Fibroblast of skin of abdomen (primary cell): ENCODE measurements at places on chromosomes 7 and 10.
A peak's percentile ranks its signal among the peaks of the same experiment; 100 is the strongest.

DNA sequence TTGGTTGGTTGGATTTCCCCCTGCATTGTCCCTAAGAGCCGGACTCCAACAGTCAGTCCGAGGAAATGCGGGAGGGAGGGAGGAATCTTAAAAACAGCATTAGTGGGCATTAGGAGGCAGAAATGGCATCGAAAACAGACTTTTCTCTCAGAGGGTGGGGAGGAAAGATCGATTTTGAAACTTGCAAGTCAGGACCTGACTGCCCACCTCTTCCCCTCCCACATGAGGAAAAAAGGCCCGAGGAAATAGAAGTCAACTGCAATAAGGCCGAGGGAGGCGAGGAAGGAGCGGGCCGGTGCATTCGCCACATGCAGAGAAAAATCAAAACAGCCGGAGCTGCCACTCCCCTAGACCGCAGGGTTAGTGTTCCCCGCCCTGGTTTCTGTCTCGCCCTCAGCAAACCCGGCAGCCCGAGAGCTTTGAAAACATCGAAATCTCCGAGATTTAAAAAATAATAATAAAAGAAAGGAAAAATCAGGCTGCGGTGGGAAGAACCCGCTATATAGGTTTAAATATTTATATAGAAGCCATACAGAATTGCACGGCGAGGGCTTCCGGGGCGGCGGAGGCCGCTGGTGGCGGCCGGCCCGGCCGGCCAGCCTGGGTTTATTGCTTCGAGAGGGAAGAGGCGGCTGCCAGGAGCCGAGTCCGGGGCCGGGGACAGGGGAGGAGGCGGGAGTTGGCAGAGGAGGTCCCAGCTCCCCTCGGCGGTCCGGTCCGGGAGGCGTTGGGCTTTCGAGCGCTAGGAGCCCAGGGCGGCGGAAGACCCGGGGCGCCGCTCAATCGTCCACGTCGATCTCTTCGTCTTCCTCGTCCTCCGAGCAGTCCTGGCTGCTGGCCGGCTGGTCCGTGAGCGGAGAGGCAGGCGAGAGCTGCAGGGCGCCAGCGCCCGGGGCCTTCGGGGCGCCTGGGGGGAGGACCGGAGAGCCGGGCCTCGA, 2.5 kb downstream of the LBX1 start:
- DNase-seq: no peak

DNA sequence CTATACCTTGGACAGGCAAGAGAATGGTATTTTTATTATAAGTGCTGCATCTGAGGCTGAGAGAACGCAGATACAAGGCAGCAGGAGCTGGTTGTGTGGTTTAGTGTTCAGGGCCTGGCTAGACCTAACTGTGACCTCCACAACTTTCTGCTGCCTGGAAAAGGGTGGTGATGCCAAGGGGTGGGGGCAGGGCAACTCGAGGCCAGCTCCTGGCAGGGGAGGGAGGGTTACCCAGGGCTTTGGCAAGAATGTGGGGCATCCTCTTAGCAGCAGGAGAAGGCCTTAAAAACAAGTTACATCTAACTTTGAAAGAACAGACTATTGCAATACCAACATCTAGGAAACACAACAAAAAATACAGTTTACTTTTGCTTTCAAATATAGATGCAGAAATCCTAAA, 13.0 kb downstream of the MXI1 start:
- DNase-seq: no peak

DNA sequence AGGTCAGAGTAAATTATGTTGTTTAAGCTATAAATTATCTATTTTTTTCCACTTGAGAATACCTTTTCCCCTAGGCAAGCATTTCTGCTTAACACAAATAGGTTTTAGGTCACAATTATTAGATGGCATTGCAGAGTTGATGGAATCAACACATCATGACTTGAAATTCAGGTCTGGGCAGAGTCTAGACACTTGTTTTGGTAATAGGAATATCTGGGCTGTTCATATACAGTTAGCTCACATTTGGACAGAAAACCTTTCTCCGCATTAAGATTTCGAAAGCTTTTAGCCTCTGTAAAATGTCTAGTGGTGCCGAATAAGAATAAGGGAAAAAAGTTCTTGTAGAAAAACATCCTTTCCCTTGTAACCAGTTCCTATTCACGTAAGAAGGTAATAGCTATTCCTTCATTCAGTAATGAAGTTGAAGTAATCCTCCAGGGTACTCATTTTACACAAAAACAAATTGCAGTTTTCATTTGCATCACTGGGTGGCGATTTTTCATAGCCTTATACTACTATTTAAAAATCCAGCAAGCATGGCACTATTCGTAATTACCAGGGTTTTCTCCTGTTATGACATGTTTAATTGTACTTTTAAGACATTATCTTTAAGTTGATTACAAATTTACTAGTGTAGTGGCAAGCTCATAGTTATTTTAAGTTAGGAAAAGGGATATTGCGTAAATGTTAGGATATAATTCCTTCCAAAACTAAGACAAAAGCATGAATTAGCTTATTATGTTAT, 37.0 kb downstream of the RPA3 start:
- DNase-seq: peak; percentile 52

- DNase-seq: peak; percentile 69
These were observed 14.4 kb upstream of the RBM20 start for GRCh38 chr10:110629680-110630191.

GRCh38 chr10:24938076-24938475, 14.3 kb downstream of the PRTFDC1 start:
- no peak for DNase-seq

DNA sequence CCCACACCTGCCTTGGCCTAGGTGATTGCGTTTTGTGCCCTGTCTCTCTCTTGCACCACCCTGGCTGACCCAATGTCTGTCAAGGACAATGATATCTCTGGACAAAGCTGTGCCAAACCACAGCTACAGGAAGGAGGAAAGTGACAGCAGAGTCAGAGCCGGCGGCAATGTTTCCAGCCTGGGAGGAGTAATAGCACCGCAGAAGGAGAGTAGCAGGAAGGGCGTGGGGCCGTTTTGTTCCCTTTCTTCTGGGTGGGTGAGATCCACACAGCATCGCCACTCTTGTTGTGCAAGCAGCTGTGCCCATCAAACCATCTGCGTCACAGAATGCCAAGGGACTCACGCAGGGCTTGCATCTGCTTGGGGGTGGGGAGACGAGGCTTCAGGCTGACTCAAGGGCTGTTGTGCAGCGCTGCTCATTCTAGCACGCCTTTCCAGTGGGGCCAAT, 341.6 kb upstream of the AUTS2 start:
- DNase-seq: peak; percentile 74

- DNase-seq: no peak
These were observed 30.2 kb upstream of the LEP start for GRCh38 chr7:128210590-128211570.

DNA sequence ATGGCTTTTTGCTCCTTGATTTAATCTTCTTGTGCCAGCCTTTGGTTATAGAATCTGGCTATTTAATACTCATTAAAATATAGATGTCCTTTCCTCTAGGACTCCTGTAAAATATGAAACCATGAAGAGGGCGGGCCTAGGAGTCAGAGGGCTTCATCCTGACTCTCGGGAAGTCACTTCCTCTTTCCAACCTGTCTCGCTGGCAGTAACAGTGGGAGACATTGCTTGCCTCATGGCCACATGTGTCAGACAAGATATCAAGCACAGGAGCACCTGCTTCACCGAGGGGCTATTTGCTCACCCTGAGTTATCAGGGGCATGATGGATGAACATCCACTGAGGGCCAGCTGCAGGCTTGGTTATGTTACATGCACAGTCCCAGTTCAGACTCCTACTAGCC, 31.0 kb downstream of the SLIT1 start:
- DNase-seq: no peak

GRCh38 chr7:8260871-8261694, 884 bp downstream of the ICA1 start:
- no peak for DNase-seq

DNA sequence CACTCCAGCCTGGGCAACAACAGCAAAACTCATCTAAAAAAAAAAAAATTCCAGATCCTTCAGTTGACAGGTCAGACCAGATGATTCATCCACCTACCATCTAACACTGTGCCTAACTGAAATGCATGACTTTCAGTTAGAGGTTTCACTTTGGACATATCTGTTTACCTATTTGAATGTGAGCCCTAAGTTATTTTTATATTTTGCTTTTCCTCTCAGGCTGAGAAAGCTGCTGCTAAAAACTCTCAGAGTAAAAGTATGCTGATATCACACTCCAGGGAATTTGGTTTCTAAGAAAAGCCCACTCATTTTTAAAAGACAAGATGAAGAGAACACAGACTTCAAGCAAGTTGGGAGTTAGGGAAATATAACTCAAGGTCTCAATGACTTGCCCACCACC, 126.0 kb downstream of the SGMS1 start:
- peak; percentile 64 for DNase-seq

DNA sequence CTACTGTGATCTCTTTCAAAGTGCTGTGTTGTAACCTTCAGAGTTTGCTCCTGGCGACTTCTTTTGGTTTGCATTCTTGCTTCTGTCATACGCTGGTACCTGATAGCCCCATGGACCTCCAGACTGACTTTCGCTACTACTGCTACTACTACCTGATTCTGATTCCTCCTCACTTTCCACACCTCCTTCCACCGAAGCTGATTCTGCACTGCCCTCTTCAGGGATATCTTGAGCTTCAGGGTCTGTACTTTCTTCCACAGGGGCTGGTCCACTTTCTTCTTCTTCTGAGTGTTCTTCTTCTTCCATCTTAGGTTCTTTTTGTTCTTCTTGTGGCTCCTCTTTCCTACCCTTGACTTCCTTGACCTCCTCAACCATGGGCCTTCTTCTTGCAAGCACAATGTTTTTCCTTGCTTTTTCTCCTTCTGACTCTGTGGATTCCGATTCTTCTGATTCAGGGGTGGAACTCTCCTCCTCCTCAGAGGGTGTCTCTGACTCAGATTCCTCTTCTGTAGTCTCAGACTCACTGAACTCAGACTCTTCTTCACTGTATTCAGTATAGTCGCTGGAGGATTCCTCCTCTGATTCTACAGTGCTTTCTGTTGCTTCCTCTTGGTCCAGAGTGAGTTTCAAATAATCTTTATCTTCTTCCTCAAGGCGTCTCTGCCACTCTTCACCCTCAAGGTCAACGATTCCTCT, 992.2 kb downstream of the PCDH15 start:
- no peak for DNase-seq

- no peak for DNase-seq
These were observed 29.5 kb downstream of the RPA3 start for GRCh38 chr7:7688956-7689355.

DNA sequence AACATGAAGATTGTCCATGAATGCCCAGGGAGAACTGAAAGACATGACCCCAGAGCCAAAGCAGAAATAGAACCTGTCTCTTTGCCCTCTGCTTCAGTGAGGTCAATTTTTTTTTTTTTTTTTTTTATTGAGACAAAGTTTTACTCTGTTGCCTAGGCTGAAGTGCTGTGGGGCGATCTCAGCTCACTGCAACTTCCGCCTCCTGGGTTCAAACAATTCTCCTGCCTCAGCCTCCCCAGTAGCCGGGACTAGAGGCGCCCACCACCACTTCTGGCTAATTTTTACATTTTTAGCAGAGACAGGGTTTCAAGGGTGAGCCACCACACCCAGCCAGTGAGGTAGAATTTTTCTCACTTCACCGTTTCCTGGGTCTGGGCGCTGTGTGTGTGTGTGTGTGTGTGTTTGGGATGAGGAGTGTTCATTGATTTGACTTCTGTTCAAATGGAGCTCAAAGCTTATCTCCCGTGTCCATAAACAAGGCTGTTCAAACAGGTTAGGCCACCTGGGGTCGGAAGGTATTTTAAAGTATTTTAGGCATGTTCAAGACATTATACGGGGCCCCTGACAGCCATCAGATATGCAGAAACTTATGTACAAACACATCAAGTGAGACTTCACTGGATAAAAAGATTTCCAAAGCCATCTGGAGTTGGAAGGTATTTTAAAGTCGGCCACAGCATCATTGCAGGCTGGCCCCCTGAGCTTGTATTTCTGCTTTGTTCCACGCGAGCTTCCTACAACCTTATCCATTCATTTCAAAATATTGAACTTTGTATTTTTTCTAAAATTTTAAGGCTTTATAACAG, 93.8 kb downstream of the MAP3K8 start:
- no peak for DNase-seq

DNA sequence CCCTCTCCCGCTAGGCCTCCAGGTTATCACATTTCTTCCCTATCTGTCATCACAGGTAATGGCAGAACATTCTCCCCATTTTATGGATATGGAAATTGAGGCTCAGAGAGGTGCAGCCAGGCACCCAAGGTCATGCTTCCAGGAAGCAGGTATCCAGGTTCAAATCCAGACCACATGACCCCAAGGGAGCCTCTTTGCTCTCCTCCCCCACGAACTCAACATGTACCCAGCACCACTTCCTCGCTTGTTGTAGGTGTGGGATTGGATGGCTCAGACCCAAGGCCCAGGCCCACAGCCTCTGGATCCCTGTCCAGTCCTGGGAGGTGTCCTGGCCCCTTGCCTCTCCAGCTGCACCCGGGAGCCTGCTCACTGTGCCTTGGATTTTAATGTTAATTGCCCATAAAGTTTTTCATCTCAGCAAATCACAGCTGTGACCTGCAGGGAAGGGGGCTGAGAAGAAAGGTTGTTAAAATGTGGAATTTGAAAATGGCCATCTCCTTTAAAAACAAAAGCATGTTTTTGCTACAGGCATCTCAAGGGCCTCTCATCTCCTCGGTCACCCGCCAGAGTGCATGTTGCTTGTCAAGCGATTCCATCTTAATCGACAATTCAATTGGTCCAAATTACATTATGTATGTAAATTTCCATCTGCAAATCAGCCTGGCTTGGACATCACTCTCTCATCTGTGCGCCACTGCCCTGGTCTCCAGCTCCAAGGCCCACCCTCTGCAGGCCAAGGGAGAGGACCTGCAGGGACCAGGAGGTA, 205.4 kb upstream of the ZMIZ1 start:
- no peak for DNase-seq

DNA sequence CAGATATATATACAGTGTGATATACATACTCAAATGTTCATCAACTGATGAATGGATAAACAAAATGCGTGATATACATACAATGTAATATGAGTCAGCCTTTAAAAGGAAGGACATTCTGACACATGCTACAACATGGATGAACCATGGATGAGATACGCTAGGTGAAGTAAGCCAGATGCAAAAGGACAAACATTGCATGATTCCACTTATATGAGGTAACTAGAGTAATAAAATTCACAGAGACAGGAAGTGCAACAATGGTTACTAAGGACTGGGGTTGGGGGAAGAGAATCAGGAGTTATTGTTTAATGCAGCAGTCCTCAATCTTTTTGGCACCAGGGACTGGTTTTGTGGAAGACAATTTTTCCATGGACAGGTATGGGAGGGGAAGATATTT, 47.3 kb upstream of the PIK3AP1 start:
- no peak for DNase-seq
